Stimulated activated naive CD8-positive, alpha-beta T cell treated with anti-CD3 and anti-CD28 coated beads, Interleukin-15, amount 100 ng/mL, for 72 hours (primary cell): ENCODE measurements at places on chromosomes 2 and 18.

GRCh38 chr2:74844752-74845151 lies 10.8 kb downstream of the HK2 start:
- no peak for DNase-seq

DNA sequence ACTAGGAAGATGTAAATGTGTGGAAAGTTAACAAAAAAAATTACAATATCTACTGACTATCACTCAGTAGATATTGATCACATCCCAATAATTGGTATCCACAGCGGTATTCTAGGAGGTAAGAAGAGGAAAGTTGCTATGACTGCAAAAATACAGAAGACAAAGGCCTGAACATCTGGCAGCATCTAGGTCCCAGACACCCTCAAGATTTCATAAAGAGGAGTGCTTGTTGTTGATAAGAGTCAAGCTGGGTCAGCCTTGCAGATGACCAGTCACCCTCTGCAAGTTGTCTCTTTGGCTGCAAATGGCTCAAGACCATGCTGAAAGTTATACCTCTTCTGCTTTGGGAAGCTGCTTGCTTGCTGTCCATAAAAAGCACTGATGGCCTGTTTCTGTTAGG lies 228.4 kb upstream of the FBXO11 start:
- no peak for DNase-seq

DNA sequence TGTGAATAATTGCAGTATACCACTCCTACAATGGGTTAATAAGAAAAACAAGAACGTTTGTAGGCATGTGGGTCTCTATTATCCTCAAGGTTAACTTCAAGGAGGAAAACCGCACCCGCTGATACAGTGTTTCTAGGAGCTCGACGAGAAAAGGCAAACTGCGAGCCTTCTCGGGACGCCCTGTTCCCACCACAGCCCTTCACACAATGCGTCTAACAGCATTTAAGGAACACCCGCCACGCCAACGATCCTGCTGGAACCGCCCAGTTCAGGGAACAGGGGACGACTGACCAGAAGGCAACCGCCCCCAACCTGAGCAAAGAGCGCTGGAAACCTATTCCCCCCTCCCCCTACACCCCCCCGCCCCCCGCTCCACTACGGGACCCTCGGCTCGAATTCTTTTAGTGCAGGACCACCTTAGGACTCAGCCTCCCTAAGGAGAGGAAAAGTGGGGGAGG lies 710 bp upstream of the TMSB10 start:
- peak; percentile 68 for DNase-seq

- DNase-seq, result no peak
Observed at GRCh38 chr18:10851824-10852319, 297.5 kb downstream of the PIEZO2 start.

DNA sequence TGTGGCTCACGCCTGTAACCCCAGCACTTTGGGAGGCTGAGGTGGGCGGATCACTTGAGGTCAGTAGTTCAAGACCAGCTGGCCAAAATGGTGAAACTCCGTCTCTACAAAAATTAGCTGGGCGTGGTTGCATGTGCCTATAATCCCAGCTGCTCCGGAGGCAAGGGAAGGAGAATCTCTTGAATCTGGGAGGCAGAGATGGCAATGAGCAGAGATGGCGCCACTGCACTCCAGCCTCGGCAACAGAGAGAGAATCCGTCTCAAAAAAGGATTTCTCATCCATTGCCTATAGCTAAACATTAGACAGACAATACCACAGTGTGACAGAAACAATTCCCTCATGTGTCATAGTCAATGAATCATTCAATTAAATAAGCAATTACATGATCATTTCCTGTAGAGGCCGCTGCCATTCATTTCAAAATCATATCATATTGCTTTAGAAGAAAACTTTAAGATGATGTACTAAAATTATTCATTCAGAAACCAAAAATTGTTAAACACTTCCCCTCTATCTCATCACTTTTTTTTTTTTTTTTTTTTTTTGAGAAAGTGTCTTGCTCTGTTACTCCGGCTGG lies 69.5 kb upstream of the TGIF1 start:
- DNase-seq, result no peak

- no peak for DNase-seq
Observed at GRCh38 chr2:171668183-171668582, 19.1 kb upstream of the DYNC1I2 start.

GRCh38 chr18:70998490-70998889 lies 709.6 kb downstream of the SOCS6 start:
- no peak for DNase-seq

DNA sequence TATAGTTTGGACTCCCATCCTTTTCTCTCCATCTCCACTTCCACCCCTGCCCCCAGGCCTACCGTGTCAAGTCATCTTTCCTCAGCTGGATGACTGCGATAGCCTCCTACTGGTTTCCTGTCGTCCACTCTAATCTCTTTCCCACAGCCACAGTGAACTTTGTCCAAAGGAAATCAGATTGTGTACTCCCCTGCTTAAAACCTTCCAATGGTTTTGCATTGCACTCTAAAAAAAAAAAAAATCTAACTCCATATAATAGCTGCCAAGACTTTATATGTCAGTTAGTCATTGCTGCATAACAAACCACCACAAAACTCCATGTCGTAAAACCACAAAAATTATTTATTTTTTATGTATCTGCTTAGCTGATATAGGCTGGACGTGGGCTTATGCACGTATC lies 160.2 kb upstream of the CCDC68 start:
- no peak for DNase-seq

DNA sequence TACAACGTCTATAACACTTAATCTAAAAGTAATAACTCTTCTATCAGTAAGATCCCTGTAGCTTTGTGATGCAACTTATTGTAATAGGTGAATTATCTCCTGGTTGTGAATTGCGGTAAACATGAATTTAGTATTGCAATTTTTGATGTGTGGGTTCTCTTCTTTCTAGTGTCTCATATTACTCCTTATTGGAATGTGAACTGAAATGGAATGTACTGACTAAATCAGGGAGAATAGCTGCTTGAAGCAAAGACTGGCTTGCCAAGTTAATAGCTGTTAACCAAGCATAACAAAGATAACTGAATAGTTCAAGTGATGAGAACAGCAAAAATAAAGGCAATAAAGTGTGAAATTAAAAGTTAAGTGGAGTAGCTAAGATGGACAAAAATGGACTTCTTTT lies 60.5 kb upstream of the TFPI start:
- no peak for DNase-seq

GRCh38 chr2:58107803-58108710 lies 61.5 kb downstream of the VRK2 start:
- no peak for DNase-seq

- no peak for DNase-seq
Observed at GRCh38 chr2:65602603-65603235, 170.3 kb upstream of the SPRED2 start.

GRCh38 chr18:13539050-13539449 lies 187.3 kb downstream of the FAM210A start:
- DNase-seq, result no peak

DNA sequence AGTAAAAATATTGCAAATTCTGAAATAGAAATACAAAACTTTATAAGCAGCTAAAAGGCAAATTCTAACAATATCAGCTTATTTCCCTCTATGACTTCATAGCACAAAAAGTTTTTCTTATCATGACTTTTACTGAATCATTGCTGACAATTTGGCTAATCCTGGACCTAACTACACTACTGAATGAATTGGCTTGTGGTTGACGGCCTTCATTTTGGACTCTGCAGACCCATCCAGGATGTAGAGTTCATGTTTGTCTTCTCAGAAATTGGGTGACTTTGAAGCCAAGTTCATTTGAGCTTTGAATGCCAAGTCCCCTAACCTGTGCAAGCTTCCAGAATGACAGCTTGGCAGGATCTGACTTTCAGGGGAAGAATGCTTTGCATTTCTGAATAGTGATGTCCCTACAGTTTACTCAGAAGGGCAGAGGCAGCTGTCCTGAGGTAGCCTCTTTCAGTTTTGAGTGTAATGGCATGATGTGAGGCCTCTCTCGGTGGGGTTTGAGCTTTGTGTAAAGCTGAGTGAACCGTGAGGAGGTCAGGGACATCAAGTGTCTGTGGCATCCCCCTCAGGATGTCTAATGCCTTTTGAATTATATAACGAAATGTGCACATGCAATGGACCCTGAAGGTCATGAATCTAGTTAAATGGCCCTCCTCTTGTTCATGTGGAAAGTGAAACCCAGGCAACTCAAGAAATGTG lies 48.0 kb downstream of the EFEMP1 start:
- no peak for DNase-seq

GRCh38 chr18:13014232-13014631 lies 23.1 kb downstream of the CEP192 start:
- DNase-seq, result no peak

- no peak for DNase-seq
Observed at GRCh38 chr2:36960005-36960675, 6.2 kb downstream of the STRN start.

DNA sequence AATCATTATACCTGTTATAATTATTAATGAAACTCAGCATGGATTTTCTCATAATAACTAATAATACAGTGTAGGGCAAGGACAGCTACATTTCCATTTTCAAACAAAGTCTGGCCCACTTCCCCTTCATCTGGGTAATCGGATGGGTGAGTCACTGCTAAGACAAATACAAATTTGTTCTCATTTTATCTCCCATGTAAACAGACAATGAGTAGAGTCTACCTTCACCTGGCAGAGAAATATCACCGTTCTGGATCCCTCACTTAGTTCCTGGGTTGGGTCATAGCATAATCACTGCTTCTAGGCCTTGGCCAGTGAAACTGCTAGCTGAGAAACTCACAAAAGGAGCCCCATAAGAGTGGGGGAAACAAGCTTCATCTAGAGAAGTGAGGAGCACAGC lies 9.2 kb downstream of the CNTNAP5 start:
- DNase-seq, result no peak

- DNase-seq, result no peak
Observed at GRCh38 chr18:36582988-36583745, 245.6 kb downstream of the TPGS2 start.

DNA sequence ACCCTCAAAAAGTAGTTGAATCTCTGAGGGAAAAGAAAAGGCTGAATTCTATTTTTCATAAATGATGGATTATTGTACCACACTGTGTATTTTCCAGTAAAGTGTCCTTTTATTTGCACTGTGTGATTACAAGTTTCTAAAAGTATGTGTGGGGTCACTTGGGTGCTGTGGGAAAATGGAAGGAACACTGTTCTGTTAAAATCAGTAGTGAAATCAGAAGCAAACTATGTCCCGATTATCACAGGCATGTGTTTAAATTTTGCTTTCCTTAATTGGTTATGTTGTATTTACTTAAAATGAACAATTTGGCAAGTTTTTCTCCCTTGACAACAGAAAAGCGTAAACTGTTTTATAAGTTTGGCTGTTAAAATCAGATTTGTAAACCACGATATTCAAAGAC lies 353.1 kb downstream of the ARHGAP15 start:
- DNase-seq, result no peak

GRCh38 chr2:4962419-4962818 lies 729.8 kb upstream of the SOX11 start:
- no peak for DNase-seq

DNA sequence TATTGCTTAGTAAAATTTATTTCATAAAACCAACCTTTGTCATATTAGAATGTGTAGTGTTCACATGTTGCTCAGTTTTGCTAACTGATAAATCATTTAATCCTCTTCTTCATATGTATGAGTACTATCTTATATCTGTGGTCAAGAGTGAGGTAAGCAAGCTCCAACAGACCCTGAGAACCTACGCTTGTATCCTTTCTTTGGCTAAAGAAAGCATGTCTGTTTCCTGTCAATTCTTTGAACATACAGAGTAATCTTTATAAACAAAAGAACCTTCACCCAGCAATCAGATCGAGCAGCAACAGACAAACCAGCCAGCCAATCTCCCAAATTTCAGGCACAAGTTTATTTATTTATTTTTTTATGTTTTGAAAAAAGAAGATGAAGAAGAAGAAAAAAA lies 6.4 kb downstream of the ADCYAP1 start:
- DNase-seq, result no peak

GRCh38 chr2:7102826-7103225 lies 185.6 kb downstream of the RNF144A start:
- DNase-seq, result no peak

GRCh38 chr2:11073776-11074175 lies 81.5 kb upstream of the SLC66A3 start:
- no peak for DNase-seq

GRCh38 chr2:164882276-164882675 lies 40.7 kb upstream of the COBLL1 start:
- no peak for DNase-seq
